ENCODE measurements at places on chromosomes 5 and 9.
A peak's percentile ranks its signal among the peaks of the same experiment; 100 is the strongest.

- peak; percentile 58 for DNase-seq
These were observed 1.4 kb upstream of the LARP1 start for GRCh38 chr5:154753792-154754191.

DNA sequence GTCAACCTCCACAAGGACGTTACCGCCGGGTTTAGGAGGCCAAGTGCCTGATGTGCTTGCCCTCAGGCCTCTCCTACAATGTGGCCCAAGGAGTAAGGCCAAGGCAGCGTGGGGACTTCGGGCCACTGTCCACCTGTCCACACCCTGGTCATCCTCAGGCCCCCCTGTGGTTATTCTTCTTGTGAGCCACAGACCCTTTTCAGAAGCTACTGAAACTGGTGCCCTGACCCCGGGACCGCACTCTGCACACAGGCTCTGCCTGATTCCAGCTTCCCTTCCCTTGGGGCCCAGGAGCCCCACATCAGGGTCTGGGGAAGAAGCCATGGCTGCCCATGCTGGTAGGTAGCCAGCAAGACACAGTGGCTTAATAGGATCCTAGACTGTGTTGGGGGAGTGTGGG lies 128.8 kb downstream of the OLFM1 start:
- no peak for DNase-seq

- no peak for DNase-seq
These were observed 71.1 kb downstream of the LPAR1 start for GRCh38 chr9:110967196-110967595.

- DNase-seq: no peak
These were observed 73.2 kb downstream of the PIK3R1 start for GRCh38 chr5:68288707-68289134.

DNA sequence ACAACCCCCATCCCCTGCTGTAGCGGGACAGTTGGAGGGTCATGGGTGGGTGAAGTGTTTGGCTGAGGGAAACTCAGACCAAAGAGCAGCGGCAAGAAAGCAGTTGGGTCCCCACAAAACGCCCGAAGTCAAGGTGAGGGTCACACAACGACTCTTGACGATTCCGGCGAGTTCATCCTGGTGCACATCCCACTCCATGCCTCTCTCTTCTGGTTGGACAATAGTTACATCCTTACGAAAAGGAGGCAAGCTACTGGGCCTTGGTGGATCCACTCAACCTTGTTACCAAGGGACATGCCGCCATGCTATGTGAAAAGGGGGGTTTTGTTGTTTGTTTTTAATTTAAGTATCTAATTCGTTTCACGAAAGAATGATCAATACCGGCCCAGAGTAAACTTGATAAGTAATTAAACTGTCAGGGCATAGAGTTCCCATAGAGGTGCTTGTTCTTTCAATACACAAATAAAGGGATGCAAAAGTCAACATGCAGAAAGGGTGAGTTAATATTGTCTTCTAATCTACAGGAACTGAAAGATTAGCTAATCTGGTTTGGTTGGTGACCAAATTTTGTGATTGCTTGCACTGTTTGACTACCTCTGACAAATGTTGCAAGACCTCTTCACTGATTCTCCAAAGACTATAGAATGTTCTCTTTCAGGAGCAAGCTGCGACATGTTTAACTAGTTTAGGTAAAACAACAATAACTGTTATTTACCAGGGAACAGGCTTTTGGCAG lies 732 bp upstream of the SMIM15 start:
- DNase-seq: peak; percentile 24

DNA sequence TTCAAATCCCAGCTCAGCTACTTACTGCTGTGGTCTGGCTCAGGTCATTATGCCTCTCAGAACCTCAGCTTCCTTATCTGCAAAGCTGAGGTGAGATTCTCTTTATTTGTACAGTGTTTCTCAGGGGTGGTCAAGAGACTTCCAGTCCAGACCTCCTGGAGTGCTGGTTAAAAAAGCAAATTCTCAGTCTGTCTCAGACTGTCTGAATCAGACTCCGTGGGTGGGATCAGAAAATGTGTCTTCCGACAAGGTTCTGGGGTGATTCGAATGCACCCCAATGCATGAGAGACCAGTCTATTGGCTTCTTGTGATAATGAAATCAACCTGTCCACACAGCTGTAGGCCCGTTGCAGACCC lies 137.7 kb upstream of the SMIM23 start:
- DNase-seq: no peak

DNA sequence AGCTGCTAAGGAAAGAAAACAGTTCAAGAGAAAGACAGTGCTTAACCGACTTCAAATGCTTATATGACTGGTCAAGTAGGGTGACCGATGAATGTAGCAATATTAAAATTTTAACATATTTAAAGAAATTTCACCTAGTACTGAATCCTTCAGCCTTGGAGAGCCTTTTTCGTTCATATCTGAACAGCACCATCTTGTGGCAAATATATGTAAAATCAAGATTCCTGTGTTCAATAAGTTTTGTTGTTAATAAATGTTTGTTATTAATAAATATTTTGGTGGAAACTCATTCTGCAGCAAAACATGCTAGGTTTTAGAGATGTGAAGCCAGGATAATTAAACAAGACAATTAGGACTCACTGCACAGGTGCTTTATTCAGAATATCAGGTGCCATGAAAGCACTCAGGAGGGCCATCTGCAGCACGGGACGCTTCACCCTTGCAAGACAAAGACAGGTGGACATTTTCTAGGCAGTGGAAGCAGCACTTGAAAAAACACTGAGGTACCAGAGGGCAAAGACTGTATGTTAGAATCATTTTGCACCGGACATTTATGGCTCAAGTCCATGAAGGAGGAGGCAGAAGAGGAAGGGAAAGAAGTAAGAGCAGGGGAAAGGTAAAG lies 15.6 kb downstream of the TICAM2 start:
- DNase-seq: no peak
